ENCODE measurements at places on chromosomes 16 and 17. TPM values are rescaled to one million over a fixed set of nuclear protein-coding genes. Genes with fewer than 3 reads are reported as not detected.

- no peak for DNase-seq
These were observed 97.5 kb upstream of the ASIC2 start for GRCh38 chr17:33390479-33391176.

DNA sequence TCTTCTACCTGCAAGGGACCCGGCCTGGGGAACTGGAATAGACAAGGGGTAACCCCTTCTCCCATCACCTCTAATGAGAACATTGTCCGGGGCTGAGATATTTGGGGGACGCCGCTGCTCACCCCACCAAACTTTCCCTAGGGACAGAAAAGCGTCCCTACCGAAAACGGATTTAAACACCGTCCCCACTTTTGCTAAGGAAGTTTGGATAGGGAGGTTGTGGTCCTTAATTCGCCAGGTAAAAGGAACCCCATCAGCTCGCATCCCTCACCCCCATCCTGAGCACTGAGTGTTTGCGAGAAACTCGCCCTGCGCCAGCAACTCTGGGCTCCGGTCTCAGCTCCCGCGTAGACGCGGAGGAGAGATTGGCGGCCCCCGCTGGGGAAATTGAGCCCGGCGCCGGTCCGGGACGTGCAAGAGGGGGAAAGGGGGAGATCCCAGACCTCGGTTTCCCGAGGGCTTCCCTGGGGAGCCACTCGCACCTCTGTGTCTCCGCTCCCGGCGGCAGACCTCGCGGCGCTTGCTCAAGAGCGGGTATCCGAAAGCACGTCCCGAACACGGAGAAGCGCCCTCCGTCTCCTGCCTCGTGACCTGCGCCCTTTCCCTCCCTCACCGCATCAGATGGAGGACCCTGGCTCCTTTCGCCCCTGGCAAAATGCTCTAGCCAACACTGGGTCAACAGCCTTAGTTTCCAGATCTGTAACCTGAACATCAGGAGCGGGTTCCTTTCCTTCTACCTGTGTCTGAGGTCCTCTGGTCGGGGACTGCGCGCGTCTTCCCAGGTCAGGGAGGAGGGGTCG lies 3.1 kb upstream of the SOX9 start:
- DNase-seq, result no peak

NTN3 gene
- polyA plus RNA-seq, result 5.4 TPM

GRCh38 chr17:3571043-3571900 lies 13.7 kb upstream of the TRPV3 start:
- no peak for DNase-seq

GRCh38 chr17:39092692-39093230 lies 58.7 kb downstream of the PLXDC1 start:
- no peak for DNase-seq

CA4 gene
- 10.2 TPM for polyA plus RNA-seq

KRTAP2-2 gene
- polyA plus RNA-seq, result not detected

DNA sequence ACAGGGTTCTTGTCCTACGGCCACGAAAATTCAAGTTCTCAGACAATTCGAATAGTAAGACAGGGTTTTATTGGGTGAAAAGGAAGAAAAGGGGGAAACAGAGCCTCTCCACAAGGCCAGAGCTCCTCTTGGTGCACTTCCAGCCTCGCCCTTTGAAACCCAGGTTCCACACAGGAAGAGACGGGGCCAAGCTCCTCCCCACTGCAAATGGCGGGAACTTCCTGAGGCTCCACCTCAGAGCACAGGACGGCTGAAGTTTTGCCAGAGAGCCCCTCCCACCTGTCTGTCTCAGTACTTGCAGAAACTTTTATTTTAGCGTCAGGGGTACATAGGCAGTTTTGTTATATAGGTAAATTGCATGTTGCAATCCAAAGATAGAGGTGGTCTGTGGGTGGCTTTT lies 165.7 kb upstream of the CDH8 start:
- DNase-seq, result no peak

DNA sequence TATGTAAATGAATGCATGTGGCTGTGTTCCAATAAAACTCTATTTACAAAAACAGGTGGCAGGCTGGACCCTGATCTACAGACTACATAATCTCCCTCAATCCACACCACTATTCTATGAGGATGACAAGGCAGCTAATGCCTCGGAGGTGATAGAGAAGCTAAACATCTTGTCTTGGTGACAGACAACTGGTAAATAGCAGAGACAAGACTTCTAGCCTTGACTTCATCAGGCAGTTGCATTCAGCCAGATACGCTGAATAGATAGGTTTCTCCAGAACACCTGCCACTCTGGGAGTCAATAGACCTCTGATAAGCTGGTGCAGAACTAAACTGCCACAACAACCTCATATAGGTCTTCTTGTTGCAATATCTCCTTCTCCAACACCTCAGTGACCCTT lies 3.3 kb downstream of the ATPAF2 start:
- no peak for DNase-seq

- DNase-seq, result no peak
These were observed 211.5 kb downstream of the SOX9 start for GRCh38 chr17:72332367-72332766.

DNA sequence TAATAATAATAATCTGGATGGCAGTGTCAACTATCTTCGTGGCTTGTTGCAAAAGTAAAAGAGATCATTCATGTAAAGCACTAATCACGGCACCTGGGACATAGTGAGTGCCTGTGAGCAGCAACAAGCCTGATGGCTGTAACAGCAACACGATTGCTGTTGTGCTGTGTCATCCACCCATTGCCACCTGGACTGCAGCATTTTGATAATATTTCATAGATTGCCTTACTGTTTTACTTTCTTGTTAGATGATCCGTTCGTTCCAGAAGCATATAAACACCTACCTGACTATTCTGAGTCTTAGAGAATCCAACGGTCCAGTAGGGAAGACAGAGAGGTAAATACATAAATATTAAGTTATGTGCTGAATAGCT lies 3.1 kb upstream of the MRPS23 start:
- no peak for DNase-seq

DNA sequence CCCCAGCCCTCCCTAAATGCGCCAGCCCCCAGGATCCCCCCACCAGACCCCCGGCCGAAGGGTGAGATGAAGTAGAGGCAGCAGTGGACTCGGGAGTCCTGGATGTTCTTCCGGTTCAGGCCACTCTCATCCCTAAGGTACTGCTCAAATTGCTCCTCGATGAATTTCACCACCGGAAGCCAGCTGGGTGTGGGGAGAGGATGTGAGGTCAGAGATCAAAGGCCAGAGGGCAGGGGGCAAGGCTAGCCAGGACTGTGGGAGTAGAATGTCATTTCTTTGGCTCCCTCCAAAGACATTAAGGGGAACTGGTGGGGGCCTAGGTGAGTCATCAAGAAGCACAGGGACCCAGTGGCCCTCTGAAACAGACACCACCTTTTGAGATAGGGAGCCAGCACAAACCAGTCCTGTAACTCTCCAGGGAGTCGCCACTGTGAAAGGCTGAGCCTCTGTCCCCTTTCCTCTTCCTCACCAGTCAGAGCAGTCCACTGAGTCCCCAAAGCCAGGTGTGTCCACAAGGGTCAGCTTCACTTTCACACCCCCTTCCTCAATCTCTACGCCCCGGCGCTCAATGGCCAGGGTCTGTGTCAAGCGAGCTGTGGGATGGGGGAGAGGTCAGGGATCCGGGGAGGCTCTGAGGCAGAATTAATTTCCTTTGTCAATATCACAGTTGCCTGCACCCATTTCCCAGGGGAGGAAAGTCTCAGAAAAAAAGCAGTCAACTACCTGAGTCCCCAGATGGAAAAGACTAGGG lies 895 bp downstream of the SEPTIN1 start:
- DNase-seq, result no peak

SYCE1L gene
- 5.3 TPM for polyA plus RNA-seq

DNA sequence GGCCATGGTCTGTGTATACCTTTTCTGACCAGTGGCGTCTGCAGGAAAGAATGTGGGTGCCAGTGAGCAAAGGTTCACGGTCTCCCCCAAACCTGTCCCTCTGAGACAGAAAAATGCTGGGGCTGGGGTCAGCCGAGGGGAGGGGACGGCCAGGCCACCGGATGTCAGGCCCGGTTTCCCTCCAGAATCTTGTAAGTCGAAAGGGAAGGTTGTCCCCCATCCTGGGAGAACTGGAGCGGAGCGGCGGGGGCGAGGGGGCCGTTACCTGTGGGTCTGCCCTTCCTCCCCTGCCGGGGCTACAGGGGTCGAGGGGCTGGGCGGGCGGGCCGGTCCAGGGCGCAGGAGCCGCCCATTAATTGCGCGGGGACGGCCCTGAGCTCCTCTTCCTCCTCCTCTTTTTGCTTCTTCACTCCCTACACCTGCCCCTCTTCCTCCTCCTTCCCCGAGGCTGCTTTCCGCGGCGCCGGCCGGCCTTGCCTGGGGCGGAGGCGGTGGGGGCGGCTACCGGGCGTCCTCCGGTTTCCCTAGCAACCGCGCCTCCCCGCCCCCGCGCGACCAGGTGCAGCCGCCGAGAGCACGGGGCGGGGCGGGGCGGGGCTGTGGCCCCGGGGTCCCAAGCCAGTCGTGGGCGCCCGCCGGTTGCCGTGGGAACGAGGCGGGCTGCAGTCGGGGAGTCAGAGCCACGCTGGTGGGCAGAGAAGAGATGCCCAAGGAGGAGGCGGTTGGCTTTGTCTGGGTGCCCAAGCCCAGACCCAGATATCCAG lies at the start of gene MARCHF10:
Gene MARCHF10 (minus strand): TSS at position 503 of the 764 bp plus-strand sequence. CDS start 6,579 bp downstream, outside the sequence.
- DNase-seq, result no peak

TMEM238L gene
- 0.24 TPM for polyA plus RNA-seq
